ENCODE measurements at places on chromosomes 5 and 9. TPM values are rescaled to one million over a fixed set of nuclear protein-coding genes. Genes with fewer than 3 reads are reported as not detected.
A peak's percentile ranks its signal among the peaks of the same experiment; 100 is the strongest.

PCDHB7 gene
- total RNA-seq: 2.1 TPM

ZDHHC12 gene
- 33.9 TPM for total RNA-seq

DNA sequence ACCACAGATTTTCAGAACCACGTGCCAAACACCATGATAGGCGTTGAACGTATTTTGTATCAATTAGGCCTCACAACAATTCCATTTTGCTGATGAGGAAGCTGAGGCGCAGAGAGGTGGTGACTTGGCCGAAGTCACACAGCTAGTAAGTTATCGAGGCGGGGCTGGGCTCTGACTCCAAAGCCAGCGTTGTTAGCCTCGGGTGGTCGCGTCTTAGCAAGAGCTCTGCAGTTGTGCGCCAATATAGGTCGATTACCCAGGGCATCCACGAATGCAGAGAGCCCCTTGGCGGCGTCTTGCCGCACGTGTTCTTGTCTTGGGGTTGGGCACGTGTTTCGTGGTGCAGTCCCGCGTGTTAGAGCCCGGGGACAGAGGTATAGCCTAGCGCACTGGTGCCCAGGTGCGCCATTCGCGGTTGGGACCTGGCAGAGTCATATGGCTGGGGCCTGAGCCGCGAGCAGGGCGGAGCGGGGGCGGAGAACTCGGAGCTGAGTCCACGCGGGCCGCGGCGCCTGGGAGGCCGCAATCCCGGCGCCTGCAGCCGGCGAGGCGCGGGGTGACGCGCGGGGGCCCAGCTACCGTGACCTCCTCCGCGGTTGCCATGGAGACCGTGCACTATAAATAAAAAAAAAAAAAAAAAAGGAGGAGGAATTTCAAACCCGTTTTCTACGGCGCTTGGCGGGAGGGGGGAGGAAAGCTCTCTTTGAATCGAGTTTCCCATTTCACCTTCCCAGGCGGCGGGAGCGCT, 62.3 kb downstream of the CXXC5 start:
- H3K27ac ChIP-seq: peak overlapping the region; percentile 24
- H3K4me1 ChIP-seq: peaks cover 33% of the 10 kb centered on the region
- H3K27me3 ChIP-seq: peaks cover 28% of the 10 kb centered on the region
- H3K36me3 ChIP-seq: no peaks in the 10 kb centered on the region

- peaks cover 11% of the 10 kb centered on the region for H3K4me1 ChIP-seq
- no peak for DNase-seq
- H3K36me3 ChIP-seq: no peaks in the 10 kb centered on the region
- no peak overlapping the region for H3K4me3 ChIP-seq
- no peak overlapping the region for H3K27ac ChIP-seq
Observed at GRCh38 chr5:111779922-111780292, 22.9 kb upstream of the NREP start.

- H3K4me1 ChIP-seq: no peaks in the 10 kb centered on the region
- no peak overlapping the region for H3K4me3 ChIP-seq
- no peak for DNase-seq
- H3K27me3 ChIP-seq: no peaks in the 10 kb centered on the region
Observed at GRCh38 chr5:82499725-82500244, 221.6 kb upstream of the RPS23 start.
